C1 segment of cervical spinal cord (tissue), 14 donors: ENCODE measurements at places on chromosomes 12 and 14.

DNA sequence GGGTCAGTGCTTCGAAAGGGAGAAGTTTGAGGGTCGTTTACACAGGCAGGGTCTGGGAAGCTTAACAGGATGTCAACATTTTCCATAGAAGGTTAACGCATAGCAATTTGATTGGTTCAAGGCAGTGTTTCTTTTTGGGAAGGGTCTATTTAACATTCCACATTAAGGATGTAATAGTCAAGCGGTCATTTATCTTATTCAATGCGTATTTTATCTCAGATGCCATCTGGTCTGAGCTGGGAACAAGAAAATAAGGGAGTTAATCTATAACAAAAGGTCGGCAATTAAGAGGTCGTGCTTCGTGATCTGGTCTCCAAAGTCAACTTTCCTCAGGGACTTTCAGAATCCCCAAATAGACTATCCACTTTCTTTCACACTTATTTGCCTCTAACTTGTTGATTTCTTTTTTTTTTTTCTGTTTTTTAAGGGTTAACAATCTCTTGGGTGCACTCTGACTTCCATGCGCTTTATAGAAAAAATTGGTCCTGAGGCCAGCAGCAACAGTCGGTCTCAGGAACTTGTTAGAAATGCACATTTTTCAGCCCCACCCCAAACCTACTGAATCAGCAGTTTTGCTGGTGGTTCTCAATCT lies 550 bp upstream of the RESF1 start:
- no peak for DNase-seq

- DNase-seq = no peak
Measured at GRCh38 chr14:75280291-75280830, 1.7 kb downstream of the FOS start.

DNA sequence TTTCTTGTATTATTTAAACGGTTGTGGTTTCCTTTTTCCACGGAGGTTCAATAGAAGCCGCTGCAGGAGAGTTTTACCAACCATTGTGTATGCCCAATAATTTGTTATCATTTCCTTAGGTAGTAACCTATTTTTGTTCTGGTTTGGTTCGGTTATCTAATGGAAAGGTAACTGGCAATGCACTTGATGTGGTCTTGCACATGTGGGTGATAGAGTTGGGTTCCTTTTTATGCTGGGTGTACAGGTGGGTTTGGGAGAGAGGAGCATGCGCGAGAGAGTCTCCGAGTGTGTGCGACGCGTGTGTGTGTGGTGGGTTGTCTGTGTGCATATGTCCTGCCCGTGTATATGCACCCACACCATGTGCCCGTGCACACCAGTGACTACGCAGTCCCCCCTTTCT lies 102.7 kb upstream of the FKBP4 start:
- DNase-seq = no peak

DNA sequence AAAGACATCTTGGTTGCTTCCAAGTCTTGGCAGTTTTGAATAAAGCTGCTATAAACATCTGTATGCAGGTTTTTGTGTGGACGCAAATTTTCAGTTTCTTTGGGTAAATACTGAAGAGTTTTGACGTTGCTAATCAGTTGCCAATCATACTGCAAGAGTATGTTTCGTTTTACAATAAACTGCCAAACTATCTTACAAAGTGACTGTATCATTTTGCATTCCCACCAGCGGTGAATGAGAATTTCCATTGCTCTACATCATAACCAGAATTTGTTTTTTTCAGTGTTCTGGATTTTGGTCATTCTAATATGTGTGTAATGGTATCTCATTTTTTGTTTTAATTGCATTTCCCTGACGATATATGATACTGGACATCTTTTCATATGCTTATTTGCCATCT lies 190.8 kb upstream of the PARP11 start:
- DNase-seq = no peak

DNA sequence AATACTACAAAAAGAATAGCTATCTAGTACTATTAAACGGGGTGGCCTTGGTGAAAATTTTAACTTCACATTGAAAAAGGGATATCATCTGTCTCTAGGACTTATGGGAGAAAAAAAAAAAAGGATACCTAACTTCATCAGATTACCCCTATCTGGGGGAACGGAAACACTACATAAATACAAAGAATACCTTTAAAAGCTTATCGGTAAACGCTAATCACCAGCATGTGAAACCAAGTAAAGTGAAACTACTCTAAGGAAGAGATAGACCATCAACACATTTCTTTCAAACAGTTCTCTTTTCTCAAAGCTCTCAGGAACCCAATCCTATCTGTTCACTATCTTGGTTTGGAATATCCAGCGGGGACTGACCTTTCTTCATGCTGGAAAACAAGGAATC lies 3.5 kb downstream of the KICS2 start:
- DNase-seq = no peak

GRCh38 chr12:107372229-107372658 lies 278.9 kb upstream of the CRY1 start:
- no peak for DNase-seq

- DNase-seq = no peak
Measured at GRCh38 chr14:27242874-27243273, 645.0 kb upstream of the NOVA1 start.

- DNase-seq = no peak
Measured at GRCh38 chr14:52873694-52874093, 77.2 kb downstream of the FERMT2 start.

DNA sequence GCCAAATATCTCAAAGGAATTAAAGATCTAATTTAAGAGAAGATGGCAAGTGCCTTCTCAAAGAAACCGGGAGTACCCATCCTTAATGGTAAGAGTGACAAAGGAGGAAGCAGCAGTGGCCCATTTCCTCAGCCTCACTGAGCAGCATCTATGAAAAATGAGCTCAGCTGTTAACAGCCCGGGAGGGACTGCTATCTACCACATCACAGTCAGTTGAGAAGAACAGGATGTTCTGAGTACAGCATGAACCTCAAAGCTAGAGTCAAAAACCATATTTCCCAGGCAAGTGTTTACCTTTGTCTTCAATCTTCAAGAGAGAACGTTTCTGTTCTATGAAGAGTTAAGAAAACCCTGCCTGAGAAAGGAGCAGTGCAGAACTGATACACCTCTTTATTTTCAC lies 115.0 kb downstream of the BTG1 start:
- DNase-seq = peak; percentile 82

DNA sequence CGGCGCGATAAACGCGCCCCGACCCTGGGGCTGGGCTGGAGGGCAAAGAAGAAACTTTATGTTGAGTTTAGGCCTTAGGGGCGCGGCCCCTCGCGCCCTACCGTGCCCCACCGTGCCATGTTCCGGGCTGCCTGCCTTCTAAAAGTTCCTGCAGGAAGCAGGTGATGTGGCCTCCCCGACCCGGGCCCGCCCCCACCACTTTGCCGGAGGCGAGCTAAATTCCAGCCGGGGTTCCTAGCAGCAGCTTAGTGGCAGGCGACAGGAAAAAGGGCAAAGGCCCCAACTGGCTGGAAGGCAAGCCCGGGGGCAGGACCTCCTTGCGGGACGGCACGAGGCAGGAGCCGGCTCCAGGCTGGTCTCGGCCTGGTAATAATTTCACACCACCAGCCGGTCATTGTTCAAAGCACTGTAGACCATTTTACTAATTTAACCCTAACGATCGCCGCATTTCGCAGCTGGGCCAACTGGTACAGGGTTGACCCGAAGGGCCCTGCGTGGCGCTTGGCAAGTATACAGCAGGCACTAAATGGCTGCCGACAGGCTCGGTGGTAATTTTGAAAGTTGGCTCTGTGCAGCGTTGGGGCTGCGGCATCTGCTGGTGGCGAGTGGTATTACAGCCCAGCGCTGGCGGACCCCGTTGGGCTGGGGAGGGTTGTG lies 895 bp upstream of the CCDC88C start:
- DNase-seq = peak; percentile 57

DNA sequence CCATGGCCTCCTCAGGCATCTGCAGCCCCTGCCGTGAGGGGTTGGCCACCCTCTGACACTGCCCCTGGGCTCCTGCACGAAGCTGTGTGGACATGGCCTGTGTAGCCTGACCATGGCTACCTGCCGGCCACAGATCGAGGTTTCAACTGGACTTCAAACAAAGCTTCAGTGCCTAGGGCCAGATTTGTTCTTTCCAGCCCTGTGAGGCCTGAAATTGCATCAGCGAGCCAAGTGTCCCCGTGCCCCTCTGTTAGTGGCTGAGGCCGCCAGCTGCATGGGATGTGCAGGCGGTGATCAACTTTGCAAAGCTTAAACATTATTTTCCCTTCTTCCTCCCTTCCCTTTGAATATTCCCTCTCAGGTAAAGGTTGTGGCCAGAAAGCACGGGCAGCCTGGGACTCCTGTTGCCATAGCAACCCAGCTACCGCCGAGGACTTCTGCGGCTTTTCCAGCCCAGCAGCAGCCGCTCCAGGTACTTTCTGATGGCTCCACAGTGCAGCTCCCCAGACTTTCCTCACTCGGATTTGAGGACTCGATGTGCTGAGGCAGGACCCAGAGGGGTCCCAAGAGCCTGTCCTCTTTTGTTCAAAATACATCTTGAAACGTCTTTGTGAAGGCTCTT lies 35.8 kb downstream of the DDX51 start:
- DNase-seq = no peak

- DNase-seq = no peak
Measured at GRCh38 chr14:35297706-35298105, 5.5 kb downstream of the PSMA6 start.

DNA sequence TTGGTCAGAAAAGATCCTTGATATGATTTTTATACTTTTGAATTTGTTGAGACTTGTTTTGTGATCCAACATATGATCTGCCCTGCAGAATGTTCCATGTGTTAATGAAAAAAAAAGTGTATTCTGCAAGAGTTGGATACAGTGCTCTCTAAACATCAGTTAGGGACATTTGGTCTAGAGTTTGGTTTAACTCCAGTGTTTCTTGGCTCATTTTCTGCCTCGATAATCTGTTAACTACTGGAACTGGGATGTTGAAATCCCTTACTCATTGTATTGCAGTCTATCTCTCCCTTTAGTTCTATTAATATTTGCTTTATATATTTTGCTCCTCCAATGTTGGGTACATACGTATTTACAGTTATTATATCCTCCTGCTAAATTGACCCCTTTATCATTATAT lies 18.3 kb upstream of the TXNRD1 start:
- no peak for DNase-seq

- DNase-seq = no peak
Measured at GRCh38 chr12:43008953-43009845, 419.7 kb upstream of the PRICKLE1 start.

GRCh38 chr14:104113631-104114420 lies 24.6 kb upstream of the KIF26A start:
- DNase-seq = no peak

DNA sequence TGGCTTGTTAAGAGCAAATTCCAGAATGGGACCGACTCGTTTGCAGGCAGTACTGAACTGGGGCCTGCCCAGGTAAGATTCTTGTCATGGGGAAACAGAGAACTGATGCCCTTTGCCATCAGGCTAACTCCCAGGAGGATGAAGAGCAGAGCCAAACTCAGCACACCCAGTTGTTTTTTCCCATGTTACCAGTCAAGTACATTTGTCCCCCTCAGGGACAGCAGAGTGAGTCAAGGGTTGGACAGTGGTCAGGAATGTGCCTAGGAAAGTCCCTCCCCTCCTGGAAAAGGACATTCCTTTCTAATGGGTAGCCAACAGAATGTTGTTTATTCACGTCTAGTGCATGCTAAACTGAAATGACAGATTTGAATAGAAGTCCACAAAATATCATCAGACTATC lies 1.6 kb downstream of the ART4 start:
- DNase-seq = no peak

- peak; percentile 84 for DNase-seq
Measured at GRCh38 chr12:116717466-116718437, 20.1 kb downstream of the SPRING1 start.
